ENCODE measurements at places on chromosomes 11 and 22.

DNA sequence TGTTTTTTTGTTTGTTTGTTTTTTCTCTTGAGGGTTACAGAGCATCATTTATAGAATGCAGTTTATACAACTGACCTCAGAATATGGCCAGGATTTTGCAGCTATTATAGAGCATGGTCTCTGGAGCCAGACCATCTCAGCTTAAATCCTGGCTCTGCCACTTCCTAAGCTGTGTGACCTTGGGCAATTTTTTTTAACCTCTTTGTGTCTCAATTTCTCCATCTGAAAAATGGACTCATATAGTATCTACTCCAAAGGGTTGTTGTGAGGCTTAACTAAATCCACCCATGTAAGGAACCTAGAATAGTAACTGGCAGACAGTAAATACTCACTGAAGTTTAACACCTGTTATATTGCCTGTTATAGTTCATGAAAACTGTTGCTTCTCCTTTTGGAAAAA is 8.3 kb upstream of the DGAT2 start:
- no peak for DNase-seq

- DNase-seq = no peak
Observed at GRCh38 chr11:293271-293851, 4.4 kb downstream of the PGGHG start.

- no peak for DNase-seq
Observed at GRCh38 chr22:23478175-23478574, 101.9 kb downstream of the IGLL1 start.

DNA sequence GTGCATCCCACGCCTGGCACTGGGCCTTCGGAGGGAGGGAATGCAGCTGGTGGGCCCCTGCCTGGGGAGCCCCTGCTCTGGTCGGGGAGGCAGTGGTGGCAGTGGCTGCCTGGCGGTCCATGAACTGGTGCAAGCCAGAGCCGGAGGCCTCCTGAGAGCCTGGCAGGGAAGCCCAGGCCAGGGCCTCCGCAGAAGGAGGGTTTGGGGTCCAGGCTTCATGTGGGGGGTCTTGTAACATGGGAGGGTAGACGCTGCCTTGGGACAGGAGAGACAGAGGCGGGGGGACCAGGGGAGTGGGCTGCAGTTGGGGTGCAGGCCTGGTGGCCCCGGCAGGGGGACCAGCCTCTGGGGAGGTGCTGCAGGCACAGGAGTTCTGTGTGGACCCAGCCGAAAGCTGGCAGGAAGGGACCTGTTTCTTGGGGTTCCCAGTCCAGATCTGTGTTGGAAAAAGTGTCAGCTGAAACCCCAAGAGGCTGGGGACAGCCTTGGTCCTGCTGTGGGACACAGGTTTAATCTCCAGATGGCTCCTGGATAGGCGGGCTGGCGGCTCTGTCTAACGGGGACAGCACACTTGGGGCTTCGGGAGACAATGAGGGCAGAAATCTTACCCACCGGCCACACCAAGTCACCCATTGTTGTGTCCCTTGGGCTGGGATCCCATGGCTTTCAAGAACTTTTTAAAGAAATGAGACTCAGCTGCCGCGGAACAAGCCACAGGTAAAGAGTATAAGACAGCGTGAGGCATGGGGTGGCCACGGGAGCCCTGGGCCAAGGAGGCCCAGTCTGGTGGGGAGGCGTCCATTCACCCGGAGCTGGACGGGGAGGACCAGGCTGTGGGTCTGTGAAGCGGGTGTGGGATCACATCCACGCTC is 73.5 kb downstream of the KCNQ1 start:
- no peak for DNase-seq

GRCh38 chr11:35974882-35975589 is 31.2 kb downstream of the LDLRAD3 start:
- DNase-seq = no peak

GRCh38 chr11:10017050-10017449 is 277.0 kb downstream of the SBF2 start:
- DNase-seq = no peak

GRCh38 chr11:74866557-74866956 is 82.3 kb downstream of the XRRA1 start:
- DNase-seq = no peak

- no peak for DNase-seq
Observed at GRCh38 chr22:43561415-43562178, 149.8 kb downstream of the MPPED1 start.

- DNase-seq = no peak
Observed at GRCh38 chr22:46092670-46093410, 57.5 kb upstream of the PPARA start.

DNA sequence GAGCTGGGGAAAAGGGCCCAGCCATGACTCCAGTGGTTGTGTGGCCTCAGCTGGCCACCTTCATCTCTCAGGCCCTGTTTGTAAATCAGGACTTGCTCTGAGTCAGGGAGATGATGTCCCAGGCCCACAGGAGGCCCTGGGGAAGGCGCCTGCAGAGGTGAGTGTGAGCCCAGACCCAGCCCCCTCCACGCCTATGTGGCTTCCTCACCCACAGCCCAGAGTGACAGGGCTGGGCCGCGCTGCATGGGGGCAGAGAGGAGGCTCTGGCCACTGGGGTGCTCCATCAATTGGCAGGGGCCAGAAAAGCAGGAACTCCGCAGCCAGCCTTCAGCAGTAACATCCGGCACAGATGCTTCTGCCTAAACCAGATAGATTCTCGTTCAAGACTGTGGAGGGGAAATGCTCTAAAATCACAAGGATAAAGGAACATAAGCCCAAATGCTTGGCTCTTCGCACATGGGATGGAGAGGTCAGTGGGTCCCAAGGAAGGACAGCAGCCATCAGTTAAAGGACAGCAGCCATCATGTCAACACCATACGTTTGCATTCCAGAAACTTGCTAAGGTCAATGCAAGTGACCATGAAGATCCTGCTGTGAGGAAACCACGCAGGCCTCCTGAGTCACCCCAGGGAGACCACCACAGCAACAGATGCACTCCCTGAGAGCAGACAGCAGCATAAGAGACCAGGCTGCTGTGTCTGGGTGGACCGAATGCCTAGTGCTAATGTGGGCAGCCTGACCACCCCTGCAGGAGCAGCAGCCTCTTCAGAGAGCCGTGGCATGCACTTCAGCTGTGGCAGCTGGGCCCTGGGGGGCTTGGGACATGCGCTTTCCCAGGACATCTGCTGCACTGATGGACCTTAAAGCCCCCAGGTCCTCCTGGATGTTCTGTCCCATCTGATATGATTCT is 28.3 kb downstream of the OSBPL5 start:
- DNase-seq = no peak

- no peak for DNase-seq
Observed at GRCh38 chr11:8917157-8917825, 6.3 kb downstream of the AKIP1 start.

GRCh38 chr11:126573325-126573978 is 218.0 kb downstream of the ST3GAL4 start:
- DNase-seq = no peak

- DNase-seq = no peak
Observed at GRCh38 chr11:73430326-73430725, 54.1 kb downstream of the RELT start.

GRCh38 chr22:30291058-30291892 is 2.0 kb upstream of the CASTOR1 start:
- DNase-seq = no peak

DNA sequence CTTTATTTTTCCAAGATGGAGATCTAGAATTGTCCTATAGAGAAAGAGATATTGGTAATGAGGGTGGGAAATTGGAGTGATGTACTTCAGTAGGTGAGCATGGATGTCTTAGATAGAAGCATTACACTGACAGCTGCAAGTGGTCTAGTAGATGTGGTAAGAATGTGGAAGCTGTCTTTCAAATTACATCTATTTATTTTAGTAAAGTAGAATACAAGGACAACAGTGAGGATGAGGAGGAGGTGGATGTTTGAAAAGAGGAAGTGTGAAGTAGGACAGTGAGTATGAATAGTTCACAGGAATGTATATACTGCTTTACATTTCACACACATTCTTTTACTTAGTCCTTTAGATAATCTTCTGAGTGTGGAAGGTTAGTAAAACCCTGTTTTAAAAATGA is 64.2 kb downstream of the HIPK3 start:
- no peak for DNase-seq

DNA sequence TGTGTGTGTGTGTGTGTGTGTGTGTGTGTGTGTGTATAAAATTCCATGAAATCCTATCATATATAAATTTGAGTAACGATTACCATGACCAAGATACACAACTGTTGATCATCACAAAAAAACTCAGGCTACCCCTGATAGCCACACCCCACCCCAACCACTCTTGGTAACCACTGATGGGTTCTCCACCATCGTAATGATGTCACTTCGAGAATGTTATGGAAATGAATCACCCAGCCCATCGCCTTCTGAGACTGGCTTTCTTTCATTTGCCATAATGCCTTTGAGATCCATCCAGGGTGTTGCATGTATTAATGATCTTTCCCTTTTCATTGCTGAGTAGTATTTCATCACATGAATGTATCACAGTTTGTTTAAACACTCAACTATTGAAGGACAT is 496.0 kb downstream of the MIAT start:
- no peak for DNase-seq

DNA sequence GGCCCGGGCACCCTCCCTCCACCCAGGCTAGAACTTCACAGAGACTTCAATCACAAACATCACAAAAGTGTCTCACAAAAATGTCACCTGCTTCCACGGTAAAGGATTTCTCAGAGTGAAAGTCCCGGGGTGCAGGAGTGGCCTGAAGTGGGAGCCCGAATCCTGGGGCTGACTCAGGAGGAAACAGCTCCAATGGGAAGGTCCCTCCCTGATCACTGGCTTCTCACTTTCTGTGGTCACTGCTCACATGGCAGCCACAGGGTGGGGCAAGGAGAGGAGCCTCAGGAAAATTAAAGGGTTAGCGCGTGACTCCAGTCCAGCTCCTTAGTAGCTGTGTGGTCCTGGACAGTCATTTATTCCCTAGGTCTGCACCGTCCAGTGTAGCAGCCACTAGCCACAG is 564.5 kb upstream of the B3GAT1 start:
- DNase-seq = no peak

GRCh38 chr11:119970555-119971304 is 167.2 kb downstream of the TRIM29 start:
- no peak for DNase-seq

- DNase-seq = no peak
Observed at GRCh38 chr11:9399466-9399865, 15.0 kb downstream of the IPO7 start.

- no peak for DNase-seq
Observed at GRCh38 chr11:134052395-134052987, 16.4 kb upstream of the JAM3 start.

GRCh38 chr11:45180179-45180847 is 33.9 kb downstream of the PRDM11 start:
- no peak for DNase-seq

- no peak for DNase-seq
Observed at GRCh38 chr11:64288353-64288750, 2.7 kb downstream of the GPR137 start.

GRCh38 chr22:50143096-50143495 is 27.4 kb upstream of the PANX2 start:
- DNase-seq = no peak

- no peak for DNase-seq
Observed at GRCh38 chr11:102436976-102437375, 15.6 kb downstream of the TMEM123 start.

DNA sequence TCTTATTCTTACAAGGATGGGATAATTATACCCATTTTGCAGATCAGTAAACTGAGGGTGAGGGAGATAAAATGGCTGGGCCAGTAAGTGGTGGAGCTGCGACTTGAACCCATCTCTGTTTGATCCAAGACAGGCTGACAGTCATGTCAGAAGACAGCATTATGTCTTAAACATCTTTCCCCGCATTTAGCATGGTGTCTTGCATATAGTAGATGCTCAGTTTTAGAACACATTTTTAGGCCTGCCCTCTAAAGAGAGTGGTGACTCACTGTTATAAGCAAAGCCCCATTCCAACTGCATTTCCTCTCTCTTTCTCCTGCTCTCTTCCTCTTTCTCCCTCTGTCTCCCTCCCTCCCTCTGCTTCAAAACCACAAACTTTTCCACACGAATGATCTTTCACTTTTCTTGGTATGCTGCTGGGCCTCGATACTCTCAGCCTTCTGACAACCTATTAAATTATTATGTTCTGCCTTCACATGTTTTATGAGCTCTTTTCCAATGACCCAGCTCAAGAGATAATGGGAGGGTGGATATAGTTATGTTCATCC is 25.2 kb downstream of the CWC15 start:
- no peak for DNase-seq

Measured in CD4-positive, alpha-beta memory T cell (primary cell).